ENCODE measurements at places on chromosomes 2 and 18.

GRCh38 chr2:171178993-171179392 lies 18.3 kb upstream of the TLK1 start:
- DNase-seq: no peak

GRCh38 chr2:17759805-17760204 lies 5.9 kb downstream of the GEN1 start:
- DNase-seq: no peak

DNA sequence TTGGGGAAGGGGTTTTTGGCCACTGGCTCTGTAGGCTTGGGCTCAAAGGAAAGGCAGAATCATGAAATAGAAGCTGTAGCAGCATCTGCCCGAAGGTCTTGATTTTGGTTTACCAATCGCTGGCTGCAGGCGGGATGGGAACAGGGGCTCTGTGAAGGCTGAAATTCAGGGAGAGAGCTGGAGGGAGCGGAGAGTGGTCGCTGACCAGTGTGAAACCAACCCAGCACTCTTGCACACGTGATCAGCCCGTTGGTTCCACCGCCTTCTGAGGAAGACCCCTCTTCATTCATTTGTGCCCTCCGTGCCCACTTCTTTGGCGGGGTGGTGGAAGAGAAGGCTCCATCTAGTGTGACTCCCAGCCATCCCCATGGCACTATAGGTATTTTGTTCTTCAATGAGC lies 82.6 kb downstream of the KLHL29 start:
- DNase-seq: no peak

DNA sequence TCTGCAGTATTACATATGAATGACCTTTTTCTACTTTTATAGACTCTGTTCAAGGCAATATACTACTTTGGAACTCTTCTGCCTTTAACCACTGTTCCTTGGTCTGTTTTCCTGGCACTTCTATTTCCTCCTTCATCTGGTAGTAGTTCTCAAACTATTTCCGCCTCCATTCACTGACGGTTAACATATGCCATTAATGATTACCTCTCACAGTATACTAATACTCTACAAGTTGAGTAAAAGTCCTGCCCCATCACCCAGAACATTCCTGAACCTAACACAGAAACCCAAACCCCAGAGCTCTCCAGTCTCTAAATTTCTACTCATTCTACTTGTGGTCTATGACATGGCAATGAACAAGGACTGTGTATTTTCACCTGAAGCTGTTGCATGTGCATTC lies 4.5 kb downstream of the GFPT1 start:
- no peak for DNase-seq

- no peak for DNase-seq
Measured at GRCh38 chr18:51020536-51020935, 9.5 kb upstream of the SMAD4 start.

DNA sequence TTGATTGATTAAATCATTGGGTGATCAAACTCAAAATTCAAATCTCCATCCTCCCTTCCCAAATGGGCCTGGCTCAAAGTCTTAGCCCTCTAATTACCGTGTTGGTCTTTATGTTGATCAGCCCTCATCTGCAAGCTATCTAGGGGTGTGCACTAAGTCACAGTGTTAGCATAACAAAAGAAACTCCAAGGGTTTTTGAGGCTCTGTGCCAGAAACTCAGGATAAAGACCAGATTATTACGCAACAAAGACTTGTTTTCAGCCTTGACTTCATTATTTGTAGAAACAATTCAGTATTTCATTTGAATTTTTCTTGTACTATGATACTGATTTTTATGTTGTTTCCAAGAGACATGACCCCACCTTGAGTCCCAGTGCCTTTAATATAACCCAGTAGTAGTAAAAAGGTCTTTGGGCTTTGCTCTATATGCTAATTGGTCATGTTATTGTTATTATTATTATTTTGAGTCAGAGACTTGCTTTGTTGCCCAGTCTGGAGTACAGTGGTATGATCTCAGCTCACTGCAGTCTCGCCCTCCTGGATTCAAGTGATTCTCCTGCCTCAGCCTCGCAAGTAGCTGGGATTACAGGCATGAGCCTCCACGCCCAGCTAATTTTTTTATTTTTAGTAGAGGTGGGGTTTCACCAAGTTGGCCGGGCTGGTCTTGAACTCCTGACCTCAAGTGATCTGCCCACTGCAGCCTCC lies 13.9 kb downstream of the PSMD14 start:
- no peak for DNase-seq

DNA sequence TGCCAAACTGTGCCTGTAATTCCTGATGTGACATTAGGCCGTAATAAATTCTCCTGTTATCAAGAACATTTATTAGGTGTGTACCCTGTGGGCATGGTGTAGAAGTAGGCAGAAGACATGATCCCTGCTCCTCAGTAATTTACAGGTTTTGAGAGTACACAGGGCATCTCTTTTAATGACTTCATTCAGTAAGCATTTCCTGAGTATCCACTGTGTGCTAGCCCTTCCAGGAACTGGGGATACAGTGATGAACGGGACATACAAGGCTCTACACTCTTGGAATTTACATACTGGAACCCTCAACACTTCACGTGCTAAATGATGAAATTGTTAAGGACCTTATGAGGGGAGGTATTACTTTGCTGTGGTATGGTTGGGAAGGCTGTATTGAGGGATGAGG lies 30.2 kb downstream of the DIS3L2 start:
- no peak for DNase-seq

GRCh38 chr2:166900700-166901099 lies 12.4 kb downstream of the XIRP2 start:
- DNase-seq: no peak

DNA sequence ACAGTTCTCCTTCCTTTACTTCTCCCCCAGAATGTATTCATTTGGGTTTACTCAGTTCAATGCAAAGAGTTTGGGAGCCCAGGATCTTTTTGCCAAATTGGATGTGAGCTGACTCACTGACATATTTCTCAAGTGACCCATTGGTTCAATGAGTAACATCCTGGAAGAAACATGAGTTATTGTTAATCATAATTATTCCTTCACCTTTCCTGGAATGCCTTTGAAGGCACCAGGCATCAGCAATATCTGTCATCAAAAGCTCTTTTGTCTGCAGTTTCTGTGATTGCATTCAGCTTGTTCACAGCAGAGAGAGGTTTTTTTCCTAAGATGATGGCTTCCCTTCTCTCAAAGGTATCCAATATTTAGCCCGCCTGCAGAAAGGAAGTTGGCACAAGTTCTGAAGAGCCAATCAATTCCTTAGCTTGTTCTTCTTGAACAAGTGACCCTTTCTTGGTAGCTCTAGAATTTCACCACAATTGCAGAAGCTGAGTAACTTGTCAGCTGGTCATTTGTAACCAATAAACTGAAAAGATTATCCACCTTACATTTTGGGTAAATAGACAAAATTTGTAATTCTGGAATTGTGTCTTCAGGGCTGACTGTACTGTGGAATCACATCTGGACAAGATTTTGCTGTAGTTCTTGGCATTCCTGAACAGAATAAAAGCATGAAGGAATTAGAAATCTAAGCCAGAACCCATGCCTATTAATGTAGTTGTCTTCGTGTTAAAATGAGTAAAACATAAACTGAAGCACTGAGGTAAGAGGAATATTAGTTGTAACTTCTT lies 72.2 kb upstream of the TMEM17 start:
- no peak for DNase-seq

GRCh38 chr2:28435241-28435640 lies 42.6 kb downstream of the FOSL2 start:
- no peak for DNase-seq

- DNase-seq: no peak
Measured at GRCh38 chr2:208315081-208315788, 49.2 kb downstream of the PIKFYVE start.

DNA sequence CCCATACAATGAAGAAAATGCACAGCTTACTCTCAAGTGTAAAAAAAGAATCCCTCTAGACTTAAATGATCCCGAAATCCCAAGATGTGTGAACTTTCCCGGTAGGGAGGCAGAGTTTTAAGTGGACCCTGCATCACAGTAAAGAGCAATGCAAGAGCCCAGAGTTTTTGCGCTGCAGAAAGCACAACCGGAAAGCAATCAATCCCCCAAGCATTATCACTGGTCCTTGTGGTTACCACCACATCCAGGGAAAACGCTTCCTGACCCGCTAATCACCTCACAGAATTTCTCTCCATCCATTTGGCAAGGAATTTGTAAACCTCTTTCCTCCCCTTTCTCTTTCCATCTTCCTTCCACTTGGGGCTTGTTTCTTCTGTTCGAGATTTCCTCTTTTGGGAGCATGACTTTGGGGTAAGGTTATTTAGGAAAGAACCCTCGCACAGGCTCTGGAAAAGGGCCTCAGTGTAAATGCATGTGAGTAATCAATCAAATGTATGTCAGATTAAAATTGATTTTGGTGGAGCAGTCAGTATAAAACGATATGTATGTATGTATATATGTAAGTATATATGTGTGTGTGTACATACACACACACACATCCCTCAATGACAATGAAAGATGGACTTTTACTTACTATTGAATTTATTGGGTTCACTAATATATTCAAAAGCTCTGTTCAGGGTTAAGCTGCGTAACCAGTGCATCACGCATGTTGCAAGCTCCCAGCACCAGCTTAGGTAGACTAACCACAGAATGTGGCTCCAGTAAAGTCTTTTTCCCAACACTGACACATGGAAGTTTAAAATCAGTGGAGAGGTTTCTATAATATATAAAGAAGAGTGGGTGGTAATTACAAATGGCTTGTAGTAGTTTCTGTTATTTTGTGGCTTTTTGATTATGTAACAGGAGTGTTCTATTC lies 1.6 kb downstream of the PLCL1 start:
- DNase-seq: no peak

- DNase-seq: no peak
Measured at GRCh38 chr18:75293591-75293990, 83.0 kb downstream of the TSHZ1 start.

- no peak for DNase-seq
Measured at GRCh38 chr2:43486603-43487002, 109.2 kb downstream of the THADA start.

DNA sequence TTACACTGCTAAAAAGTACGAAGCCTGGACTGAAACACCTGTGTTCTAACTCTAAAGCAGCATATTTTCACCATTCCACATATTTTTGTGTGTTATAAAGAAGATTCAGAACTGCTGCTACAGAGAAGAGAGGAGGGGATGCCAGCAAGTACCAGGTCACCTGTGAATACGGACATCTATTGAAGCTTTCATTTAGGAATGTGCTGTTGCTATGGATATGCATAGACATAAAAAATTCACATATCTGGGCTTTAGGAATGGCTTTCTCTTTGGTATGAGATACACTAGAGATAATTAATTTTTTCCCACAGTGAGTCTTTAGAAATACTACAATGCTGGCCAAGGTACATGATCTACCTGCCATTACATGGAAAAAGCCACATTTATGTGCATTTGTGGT lies 238.5 kb downstream of the WDR7 start:
- no peak for DNase-seq

DNA sequence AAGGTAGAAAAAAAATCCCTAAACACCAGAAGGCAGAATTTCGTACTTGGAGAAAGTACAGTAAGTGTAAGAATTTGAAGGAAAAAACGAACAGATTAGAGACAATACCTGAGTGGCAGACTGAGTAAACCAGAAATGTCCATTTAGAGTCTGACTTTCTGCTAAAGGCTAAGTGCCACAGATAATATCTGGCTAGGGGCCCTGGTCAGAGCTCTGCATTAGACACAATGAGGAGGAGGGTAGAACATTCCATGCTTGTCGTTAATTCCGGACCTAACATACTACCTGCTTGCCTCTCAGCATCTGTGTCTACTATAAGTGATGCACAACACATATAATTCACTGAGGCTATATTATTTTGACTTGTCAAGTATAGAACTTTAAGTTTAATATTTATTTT lies 18.1 kb downstream of the SEPTIN10 start:
- no peak for DNase-seq

- no peak for DNase-seq
Measured at GRCh38 chr2:168744844-168745243, 57.6 kb upstream of the NOSTRIN start.

DNA sequence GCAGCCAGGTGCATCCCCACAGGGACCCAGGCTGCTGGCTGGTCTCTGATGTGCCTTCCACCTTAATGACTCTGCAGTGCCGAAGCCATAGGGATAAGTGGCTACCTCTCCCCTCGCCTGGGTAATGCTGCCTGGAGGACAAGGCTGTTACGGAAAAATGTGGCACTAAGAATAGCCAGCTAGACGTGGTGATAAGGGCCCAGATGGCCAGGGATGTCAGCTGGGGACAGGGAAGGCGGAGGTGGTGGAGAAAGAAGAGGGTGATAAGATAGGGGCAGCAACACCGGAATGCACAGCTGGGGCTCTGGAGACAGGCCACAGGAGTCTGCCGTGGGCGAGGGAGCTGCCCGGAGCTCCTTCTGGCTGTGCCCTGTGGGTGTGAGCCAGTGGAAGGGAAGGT lies 170.6 kb downstream of the FHOD3 start:
- DNase-seq: no peak

- DNase-seq: no peak
Measured at GRCh38 chr2:19894134-19894792, 7.5 kb downstream of the TTC32 start.

DNA sequence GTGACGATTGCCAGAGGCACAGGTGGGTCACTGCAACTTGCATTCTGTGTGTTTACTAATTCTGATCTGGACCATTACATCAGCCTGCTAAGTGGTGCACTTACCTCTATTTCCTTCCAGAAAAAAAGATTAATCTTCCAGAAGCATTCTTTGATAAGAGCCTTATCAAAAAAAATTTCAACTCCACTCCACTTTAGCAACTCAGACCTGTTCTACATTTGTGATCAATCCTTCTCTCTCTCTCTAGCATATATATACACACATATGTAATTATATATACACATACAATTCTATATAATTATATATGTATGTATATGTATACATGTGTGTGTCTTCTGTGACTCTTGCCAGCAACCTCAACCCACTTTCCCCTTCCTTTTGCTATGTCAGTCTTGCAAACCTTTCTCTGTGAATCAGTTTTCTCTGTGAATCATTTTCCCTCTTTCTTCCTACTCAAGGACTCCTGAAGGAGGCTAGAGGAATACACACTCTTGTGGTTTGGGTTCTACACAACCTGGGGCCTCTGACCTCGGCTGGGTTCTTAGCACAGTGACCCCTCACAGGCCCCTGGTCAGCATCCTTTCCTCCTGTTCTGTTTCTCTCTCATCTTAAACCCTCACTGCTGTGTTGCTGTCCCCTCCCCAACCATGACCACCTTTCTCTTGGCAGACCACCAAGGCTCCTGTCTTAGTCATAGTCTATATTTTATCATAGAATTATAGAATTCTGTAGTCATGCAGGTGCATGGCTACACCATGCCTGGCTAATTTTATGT lies 130.4 kb upstream of the PELI1 start:
- no peak for DNase-seq

- DNase-seq: no peak
Measured at GRCh38 chr2:241489088-241489487, 19.3 kb downstream of the STK25 start.

GRCh38 chr2:8954990-8955389 lies 48.5 kb downstream of the MBOAT2 start:
- DNase-seq: no peak

GRCh38 chr18:58408665-58409064 lies 220.2 kb downstream of the ALPK2 start:
- no peak for DNase-seq
